ENCODE measurements at places on chromosomes 1 and 21. TPM values are rescaled to one million over a fixed set of nuclear protein-coding genes. Genes with fewer than 3 reads are reported as not detected.

OR10Z1 gene
- total RNA-seq, result not detected

- DNase-seq, result no peak
Observed at GRCh38 chr1:189616893-189617292, 860.8 kb downstream of the BRINP3 start.

DNA sequence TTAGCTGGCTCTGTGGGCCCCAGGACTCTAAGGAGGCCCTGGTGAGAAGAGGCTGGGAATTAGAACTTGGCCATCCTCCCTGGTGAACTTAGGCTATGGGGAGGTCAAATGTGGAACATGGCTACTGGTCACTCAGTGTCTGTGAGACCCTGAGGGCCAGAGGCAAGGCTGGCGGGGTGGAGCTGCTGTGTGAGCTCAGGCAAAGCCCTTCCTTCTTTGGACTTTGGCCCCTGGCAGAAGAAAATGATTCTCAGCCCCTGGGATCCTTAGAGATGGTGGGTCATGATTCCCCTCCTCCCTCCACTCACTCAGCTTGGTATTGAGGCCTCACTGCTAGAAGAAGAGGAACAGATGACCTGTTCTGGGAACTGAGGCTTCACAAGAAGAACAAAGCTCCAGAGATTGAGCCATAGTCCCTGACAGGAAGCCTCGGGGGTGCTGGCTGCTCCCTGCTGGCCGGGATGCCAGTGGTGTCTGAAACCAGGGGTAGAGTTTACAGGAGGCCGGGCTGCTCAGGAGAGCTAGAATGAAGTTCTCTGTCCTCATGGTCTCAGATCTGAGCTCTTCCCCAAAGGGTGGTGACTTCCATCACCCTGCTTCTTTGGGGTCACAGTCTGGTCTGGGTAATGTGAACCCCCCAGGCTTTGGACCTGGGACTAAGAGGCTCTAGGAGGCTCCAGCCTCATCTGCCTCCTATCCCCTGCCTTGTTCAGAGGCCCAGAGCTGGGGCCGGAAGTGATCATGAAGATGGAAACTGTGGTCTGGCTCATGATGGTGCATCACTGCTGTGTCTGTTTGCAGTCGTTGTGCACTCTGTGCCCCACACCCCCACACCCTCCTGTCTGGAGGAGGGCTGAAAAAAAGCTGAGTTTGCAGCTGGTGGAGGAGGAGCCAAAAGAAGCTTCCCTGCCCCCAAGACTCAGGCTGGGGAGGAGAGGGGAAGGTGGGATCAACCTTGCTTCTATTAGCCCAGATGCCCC lies 905 bp downstream of the BTBD19 start:
- DNase-seq, result peak; percentile 83

DNA sequence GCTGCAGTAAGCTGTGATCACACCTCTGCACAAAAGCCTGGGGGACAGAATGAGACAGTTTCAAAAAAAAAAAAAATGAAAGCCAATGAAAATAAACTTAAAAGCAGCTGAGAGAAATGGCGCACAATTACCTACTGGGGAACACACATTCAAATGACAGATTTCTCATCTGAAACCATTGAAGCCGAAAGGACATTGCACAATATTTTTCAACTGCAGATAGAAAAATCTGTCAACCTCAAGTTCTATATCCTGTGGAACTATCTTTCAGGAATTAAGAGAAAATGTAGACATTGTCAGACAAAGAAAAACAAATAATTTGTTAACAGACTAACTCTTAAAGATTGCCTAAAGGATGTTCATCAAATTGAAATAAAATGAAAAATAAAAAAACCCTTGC lies 442.8 kb downstream of the MATN1 start:
- no peak for DNase-seq

GRCh38 chr21:36881228-36881627 lies 85.2 kb downstream of the HLCS start:
- DNase-seq, result no peak

GRCh38 chr1:60581455-60582220 lies 500.7 kb upstream of the NFIA start:
- no peak for DNase-seq

EMC1 gene
- total RNA-seq, result 40.9 TPM

- no peak for DNase-seq
Observed at GRCh38 chr1:91842056-91842455, 43.9 kb downstream of the TGFBR3 start.

DNA sequence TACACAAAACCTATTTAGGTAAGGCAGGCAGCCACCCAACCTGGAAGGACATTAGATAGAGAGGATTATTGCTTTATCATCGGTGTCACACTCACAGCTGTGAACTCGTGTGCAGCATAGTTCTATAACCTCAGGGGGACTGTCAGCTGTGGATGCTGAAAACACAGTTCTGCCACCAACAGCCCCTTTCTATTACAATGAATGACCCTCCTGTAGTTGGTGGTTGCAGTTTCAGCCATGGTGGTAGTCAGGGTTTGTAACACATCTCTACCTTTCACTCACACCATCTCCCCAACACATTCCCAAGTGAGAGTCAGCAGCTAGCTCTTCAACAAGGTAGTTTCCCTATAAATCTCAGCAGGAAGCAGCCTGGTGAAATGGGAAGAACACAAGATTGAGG lies 136.8 kb downstream of the ZC3H11B start:
- no peak for DNase-seq

- no peak for DNase-seq
Observed at GRCh38 chr1:20725189-20726117, 7.0 kb downstream of the SH2D5 start.

GRCh38 chr1:53964109-53964508 lies 18.0 kb downstream of the LRRC42 start:
- DNase-seq, result no peak

KCNK1 gene
- 14.6 TPM for total RNA-seq

PRAMEF5 gene
- not detected for total RNA-seq

DNA sequence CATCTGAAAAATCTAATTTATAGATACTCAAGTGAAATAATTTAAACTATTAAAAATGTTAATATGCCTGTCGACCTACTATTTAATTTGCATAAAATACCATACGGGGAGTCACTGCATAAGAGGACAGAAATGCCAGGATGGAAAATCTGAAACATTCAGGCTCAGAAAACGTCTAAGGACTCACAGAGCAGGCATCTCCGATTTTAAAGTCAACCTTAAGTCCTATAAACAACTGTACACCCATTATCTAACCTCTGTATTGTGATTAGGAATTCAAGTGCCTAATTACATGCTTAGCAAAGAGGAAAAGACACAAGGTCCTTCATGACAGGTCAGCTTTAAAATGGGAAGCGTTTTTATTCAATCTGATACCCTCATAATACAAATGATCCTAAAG lies 49.2 kb downstream of the ZBTB18 start:
- DNase-seq, result no peak

CLEC20A gene
- total RNA-seq, result not detected

GRCh38 chr1:215477632-215478031 lies 89.5 kb upstream of the KCTD3 start:
- DNase-seq, result no peak

- DNase-seq, result no peak
Observed at GRCh38 chr1:24991697-24992096, 61.6 kb upstream of the RUNX3 start.

- peak; percentile 57 for DNase-seq
Observed at GRCh38 chr1:27623327-27624212, 11.4 kb downstream of the FGR start.

DNA sequence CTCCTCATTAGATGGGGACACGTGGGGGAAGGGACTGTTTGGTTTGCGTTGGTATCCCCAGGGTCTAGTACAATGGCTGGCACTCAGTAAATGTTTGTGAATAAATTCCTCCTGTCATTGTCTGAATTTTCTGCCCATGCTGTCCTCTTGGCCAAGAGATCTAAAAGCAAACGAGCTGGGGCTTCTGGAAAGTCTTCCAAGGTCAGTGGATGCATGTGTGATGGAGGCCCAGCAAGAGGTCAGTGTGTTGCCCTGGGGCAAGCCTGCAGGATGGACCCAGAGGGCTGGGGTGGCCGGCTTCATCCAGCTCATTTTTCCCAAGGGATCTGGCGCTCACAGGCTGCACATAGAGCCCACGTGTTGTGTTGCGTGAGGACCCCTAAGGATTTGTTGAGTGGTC lies 30.0 kb upstream of the JUN start:
- DNase-seq, result no peak

DNA sequence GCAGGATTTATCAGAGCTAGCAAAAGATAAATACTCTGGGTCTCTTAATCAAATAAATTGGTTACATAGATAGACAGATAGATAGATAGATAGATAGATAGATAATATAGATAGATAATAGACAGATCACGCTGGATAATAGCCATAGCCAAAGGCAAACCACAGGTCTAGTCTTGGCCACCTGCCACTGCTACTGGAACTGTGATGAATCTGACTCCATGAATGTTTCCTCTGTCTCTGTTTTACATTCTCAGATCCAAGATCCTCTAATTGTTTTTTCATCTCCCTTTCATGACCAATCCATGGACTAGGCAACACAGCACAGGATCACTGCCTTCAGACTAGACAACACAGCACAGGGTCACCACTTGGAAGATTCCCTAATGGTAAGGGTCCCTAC lies 444.7 kb upstream of the NFIA start:
- DNase-seq, result no peak

- peak; percentile 93 for DNase-seq
Observed at GRCh38 chr1:207823880-207824566, 72.2 kb downstream of the CD46 start.

OR6K3 gene
- total RNA-seq, result not detected

- DNase-seq, result peak; percentile 87
Observed at GRCh38 chr1:159854116-159854692, 8.3 kb downstream of the VSIG8 start.

ACTN2 gene
- not detected for total RNA-seq

DNA sequence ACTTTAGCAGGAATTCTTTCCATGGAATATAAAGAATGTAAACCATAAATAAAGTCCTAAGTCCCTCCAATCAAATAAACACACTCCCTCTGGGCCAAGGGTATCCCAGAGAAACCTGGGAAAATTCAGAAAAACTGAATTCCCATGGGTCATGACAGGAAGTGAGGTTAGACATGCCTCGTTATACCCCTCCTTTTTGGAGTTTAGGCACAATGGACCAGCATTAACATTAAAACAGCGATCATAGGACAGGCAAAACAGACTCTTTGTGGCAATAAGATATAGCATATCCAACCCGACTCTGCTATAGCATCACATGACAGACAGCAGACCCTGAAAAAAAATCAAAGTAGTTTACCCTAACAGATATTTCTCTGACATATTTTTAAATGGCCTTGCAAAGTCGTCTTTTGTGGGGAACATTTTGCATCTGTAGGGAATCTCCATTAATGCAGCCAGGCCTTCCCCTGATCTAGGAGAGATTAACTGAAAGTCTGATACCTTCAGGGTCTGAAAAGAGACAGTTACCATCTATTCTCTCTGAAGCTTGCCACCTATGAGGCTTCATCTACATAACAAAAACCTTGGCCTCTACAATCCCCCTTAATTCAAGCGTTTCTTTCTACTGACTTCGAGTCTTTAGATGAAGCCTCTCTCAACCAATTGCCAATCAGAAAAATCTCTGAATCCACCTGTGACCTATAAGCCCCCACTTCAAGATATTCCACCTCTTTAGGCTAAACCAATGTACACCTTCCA lies 143.0 kb upstream of the KCNK1 start:
- DNase-seq, result no peak

GRCh38 chr1:201096041-201096461 lies 16.2 kb downstream of the CACNA1S start:
- DNase-seq, result no peak

FCMR gene
- 2.9 TPM for total RNA-seq
